ENCODE measurements at places on chromosomes 5 and 9. TPM values are rescaled to one million over a fixed set of nuclear protein-coding genes. Genes with fewer than 3 reads are reported as not detected.

Gene LHX3
- not detected for total RNA-seq

Gene SPINK7
- not detected for total RNA-seq

Gene PTPN3
- 9.5 TPM for total RNA-seq

Gene PRR16
- total RNA-seq, result 26.3 TPM

Gene PFDN1
- 63.2 TPM for total RNA-seq

Gene MACROH2A1
- total RNA-seq, result 123 TPM

Gene FSD1L
- total RNA-seq, result 8.6 TPM
